GM12891 (cell line): ENCODE measurements at places on chromosomes 7 and 10.

- DNase-seq: no peak
These were observed 26.1 kb downstream of the HACD1 start for GRCh38 chr10:17590969-17591645.

DNA sequence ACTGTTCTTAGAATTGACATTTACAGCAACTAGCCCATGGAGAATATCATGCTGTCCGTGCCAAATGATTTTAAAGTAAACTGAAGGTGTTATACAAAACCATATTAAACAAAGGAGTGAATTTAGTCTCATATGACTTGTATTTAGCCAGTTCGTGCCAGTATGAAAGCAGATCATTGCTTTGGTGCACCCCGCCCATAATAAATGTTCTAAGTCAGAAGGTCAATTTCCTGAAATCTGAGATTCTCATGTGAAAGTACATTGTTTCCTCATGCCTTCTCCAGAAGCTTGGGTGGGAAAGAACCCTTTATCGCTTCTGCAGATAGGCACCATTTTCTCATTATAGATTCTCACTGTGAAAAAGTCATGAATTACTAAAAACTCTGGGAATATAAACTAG, 106.4 kb downstream of the CAMK1D start:
- DNase-seq: no peak

- DNase-seq: no peak
These were observed 75.0 kb upstream of the GPR22 start for GRCh38 chr7:107394831-107395230.

GRCh38 chr7:119630406-119630969, 642.5 kb upstream of the KCND2 start:
- DNase-seq: no peak

DNA sequence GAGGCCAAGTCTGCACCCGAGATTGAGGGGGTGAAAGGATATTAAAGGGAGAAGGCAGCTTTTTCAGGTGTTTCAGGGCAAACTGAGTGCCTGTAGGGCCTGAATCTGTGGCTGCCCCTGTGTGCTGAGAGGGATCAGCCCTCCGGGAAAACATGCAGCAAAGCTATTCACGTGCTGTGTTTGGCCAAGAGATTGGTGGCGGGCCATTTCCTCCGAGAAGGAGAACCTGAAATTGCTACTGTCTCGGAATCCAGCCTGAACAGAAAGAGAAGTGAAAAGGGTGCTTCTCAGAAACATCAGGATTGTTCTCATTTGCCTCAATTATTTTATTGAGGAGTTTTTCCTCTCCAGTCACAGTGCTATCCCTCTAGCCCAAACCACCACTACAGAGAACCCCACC, 16.0 kb downstream of the GIMAP5 start:
- DNase-seq: no peak

DNA sequence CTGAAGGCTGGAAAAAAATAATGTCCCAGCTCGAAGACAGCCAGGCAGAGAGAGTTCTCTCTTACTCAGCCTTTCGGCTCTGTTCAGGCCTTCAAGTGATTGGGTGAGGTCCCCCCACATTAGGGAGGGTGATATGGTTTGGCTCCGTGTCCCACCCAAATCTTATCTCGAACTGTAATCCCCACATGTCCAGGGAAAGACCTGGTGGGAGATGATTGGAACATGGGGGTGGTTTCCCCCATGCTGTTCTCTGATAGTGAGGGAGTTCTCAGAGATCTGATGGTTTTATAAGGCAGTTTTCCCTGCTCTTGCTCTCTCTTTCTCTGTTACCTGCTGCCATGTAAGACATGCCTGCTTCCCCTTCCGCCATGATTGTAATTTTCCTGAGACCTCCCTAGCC, 36.6 kb upstream of the LEP start:
- DNase-seq: no peak
